ENCODE measurements at places on chromosomes 11 and 22.

- no peak for DNase-seq
These were observed 103.5 kb upstream of the RCN1 start for GRCh38 chr11:31987118-31988005.

DNA sequence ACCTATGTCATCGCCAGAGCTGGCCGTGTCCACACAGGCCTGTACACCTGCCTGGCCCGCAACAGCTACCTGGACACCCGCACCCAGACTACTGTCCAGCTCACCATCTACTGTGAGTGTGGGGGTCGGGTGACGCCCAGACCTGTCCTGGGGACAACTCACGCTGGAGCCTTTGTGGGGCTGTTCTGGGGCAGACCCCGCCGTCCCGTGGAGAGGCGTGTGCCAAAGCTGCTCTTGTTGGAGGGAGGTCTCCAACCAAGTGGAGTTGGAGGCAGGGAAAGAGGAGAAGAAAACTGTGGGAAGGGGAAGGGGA lies 4.3 kb downstream of the VSIG10L2 start:
- DNase-seq = no peak

DNA sequence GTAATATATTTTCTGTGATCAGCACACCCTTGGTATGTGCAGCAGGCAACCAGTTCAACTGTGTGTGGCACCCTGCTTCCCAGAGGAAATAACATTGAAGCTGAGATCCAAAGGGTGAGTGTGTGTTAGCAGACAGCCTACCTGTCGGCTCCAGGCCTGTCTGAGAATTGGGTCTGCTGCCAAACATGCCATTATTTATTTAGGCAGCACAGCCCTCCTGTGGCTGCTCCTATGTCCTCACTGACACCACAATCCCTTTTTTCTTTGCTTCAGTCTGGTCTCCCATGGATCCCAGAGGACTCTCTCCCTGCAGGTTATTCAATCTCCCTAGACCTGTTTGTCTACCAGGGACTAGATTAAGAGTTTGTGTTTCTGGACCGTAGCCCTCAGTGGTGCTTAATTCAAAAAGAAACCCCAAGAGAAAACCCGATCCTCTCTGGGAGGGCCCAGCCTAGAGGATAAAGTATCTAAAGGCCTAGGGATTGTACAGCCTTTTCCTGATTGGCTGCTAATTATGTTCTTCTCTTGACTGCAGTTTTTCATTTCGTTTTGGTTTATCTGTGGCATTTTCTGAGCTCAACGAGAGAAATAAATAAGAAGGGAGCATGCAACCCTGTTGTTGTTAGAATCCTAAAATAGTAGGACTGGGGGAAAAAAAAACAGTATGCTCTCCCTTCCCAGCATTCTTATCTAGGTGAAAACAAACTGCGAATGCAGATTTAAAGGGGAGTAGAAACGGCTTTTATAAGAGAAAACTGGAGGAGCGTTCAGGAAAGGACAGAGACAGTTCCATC lies 24.1 kb downstream of the KCNE3 start:
- no peak for DNase-seq

DNA sequence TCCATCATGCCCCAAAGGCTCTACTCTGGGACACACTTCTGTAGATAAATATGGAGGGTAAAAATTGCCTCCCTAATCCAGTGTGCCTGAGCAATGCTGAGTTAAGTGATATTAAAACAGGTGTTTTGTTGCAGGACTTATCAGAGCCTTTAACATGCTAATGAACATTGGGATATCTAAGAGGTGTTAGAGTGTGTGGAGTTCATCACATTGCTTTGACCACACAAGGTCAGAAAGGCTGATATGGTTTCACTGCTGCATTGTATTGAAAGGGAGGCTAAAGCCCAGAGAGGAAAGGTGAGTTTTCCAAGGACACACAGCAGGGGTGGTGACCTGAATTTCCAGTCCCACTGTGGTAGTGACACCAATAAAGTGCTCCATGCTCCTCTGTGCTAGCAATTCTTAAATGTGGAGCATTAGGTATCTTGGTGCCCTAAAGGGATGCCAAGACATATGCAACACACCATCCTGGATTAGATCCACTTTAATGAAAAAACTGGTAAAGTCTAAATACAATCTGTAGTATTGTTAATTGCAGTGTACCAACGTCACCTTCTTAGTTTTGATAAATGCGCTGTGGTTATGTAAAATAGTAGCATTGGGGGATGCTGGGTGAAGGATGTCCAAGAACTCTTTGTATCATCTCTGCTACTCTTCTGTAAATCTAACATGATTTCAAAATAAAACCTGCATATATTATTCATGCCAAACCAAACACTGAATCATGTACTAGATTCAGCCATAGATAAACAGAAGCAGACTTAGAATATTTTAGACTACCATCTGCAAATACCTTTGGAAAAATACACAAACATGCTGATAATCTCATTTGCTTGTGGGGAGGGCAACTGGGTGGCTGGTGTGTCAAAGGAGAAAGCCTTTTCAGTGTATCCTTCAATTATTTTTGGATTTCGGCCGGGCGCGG lies 45.8 kb downstream of the MIAT start:
- no peak for DNase-seq

- no peak for DNase-seq
These were observed 39.3 kb downstream of the LARGE2 start for GRCh38 chr11:45961751-45962240.

- no peak for DNase-seq
These were observed 6.3 kb downstream of the SLC7A4 start for GRCh38 chr22:21025763-21026755.

DNA sequence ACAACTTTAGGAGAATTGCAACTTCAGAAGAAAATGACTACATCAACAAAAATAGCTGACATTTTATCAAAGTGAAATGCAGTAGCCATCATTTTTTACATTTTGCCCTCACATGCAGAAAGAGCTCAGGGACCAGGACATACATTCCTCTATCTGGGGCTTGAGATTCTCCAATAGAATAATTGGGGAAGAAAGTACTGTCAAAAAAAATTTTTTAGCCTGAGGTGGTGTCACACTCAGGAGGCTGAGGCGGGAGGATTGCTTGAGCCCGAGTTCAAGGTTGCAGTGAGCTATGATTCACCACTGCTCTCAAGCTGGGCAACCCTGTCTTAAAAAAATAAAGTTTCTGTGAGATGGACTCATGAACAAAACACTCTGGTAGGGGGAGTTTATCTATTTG lies 32.2 kb upstream of the DEPDC7 start:
- DNase-seq = no peak

- no peak for DNase-seq
These were observed 18.4 kb upstream of the TLCD5 start for GRCh38 chr11:120306519-120307242.

DNA sequence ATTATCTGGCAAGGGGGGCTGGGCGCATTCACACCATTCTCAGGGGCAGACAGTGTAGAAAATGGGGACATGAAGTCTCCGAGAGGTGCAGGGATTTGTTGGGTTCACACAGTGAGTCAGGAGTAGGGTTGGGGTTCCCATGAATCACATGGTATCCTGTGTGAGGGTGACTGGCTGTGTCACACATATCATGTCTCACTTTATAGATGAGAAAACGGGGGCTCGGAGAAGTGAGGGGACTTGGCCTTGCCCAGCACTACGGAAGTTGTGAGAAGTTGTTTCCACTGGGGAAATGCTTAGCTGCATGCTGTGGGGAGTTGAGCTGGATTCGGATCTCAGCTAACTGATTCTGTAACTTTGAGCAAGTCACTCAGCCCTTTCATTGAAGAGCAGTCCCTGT lies 4.2 kb downstream of the GAL3ST3 start:
- no peak for DNase-seq

GRCh38 chr11:78044706-78045105 lies 19.0 kb upstream of the THRSP start:
- no peak for DNase-seq

DNA sequence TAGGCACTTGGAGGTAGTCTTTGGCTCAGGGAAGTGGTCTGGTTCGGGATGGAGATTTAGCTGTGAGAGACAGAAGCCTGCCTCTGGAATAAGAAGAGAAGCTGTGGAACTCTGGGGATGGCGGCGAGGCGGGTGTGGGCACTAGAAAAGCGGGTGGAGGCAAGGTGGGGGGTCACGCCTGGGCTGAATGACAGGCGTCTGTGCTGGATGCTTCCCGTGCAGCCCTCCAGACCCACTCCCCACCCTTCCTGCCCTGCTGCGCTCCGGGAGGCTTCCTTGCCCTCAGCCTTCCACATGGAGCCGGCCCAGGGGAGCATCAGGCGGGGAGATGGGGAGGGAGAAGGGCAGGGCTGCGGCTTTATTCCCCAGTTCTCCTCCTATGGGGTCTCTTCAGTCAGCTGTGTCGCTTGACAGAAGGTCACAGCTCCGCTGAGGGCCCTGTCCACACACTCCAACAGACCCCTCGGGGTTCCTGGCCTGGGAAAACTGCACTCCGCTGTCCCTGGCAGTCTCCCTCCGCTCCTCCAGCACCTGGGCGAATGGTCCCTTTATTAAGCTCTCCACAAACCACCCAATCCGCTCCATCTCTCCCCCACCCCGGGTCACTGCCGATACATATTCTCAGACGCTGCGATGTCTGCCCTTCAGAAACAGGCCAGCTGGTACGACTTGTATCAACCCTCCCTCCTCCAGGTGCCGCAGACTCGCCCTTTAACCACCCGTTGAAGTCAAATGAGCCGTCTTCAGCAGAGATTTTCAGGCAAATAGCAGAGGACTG lies 6.2 kb downstream of the DNAJB13 start:
- no peak for DNase-seq

DNA sequence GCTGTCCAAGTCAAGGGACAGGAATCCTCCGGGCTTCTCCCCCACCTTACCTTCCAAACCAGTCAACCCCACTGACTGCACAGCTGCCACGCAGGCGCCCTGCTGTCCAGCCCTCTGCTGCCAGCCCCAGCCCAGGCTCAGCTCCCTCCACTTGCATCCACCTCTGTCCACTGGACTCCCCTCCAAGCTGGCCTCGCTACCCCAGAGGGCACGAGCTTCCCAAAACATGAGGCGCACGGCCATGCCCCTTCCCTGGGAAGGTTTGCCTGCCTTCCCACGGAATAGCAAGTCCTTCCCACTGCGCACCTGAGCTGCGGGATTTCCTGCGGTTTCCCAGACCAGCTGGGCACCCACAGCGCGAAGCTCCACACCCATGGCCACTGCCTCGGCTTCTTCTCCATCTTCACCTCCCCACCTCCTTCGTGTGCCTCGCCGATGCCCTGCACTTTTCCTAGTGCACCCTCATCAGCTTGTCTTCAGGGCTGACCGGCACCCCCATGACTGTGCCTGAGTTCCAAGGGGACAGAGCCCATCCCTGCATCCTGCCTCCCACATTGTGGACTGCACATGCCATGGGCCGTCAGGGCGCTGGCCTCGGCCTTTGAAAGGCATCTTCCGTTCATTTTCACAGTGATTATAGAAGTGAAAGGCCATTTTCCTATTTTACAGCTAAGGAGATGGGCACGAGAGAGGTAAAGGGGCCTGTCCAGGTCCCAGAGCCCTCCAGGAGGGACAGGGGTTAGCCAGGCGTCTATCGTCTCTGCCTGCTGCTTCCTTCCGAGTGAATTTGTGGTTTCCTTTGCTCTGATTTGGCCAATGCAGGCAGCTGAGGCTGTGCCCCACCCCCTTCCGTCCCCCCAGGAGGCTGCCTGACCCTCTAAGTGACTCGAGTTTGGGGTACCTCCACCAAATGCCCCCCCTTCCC lies 16.4 kb downstream of the IFITM10 start:
- DNase-seq = no peak

GRCh38 chr11:63508009-63508408 lies 2.1 kb downstream of the LGALS12 start:
- peak; percentile 37 for DNase-seq

GRCh38 chr11:14813516-14813915 lies 78.5 kb downstream of the CYP2R1 start:
- no peak for DNase-seq

DNA sequence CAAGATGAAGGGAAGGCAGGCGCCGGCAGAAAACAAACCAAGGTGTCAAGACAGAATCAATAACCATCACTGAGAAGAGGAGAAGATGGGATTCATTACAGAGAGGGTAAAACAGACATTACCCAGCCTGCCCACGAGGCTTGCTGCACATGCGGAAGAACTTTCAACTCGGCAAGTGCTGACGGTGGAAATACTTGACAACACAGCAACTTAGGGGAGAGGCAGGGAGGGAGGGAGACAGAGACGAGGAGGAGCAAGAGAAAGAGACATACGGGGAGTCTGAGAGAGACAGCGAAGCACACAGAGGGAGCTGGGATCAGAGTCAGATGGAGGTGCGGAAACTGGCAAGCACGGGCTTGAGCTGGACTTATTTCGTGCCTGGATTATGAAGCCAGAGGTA lies 129.3 kb upstream of the NECTIN1 start:
- DNase-seq = no peak

GRCh38 chr22:39173787-39174497 lies 21.5 kb upstream of the CBX7 start:
- peak; percentile 66 for DNase-seq

DNA sequence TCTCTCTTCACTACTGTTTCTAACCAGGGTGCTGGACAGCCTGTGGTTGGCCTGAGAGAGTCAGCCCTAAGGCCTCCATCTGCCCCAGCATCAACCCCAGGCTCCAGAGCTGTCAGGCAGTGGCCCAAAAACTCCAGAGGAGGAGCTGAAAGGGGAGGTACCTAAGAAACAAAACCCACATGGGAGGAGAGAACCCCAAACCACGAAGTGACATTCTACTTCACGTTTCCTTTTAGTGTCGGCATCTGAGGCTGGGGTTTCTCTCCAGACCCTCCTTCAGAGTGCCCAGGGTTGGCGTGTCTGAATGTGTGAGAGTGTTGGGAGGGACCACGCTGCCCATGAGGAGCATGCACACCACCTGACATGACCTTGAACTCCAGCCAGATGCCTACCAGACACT lies 69.8 kb upstream of the NNMT start:
- no peak for DNase-seq

Measured in CD4-positive, alpha-beta T cell treated with Interleukin-15 for 1 hour (primary cell).